ENCODE measurements at places on chromosomes 13 and 19.

DNA sequence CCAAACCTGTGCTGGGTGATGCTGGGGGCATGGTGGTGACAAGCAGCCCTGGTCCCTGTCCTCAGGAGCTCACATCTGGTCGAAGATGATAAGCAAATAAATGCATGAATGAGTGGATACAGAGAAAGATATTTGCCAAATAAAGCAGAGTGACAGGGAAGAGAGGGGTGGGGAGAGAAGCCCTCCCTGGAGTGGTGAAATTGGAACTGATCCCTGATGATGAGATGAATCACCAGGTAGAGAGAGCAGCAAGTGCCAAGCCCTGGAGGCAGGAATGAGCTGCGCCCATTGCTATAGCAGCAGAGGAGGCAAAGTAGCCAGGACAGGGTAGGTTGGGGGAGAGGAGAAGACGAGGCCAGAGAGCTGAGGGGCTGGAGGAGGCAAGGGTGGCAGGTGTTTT lies 13.7 kb downstream of the FXYD5 start:
- DNase-seq = no peak

DNA sequence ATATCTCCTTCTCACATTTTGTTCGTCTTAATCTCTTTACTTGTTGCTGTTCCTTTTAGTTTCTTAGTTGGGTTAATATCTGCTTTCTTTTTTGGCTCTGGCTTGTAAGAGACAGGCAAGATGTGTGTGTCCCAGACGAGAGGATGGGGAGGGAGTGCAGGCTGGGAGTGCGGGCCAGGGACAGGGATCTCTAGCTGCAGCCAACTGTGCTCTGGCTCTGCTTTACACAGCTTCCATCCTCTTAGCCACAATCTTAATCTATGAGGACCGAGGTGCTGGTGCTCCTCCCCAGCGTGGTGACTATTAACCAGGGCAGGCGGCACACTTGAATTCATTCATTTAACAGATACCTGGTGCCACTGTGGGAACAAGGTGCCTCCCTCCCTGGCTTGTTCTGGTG lies 70.9 kb upstream of the WASF3 start:
- no peak for DNase-seq

DNA sequence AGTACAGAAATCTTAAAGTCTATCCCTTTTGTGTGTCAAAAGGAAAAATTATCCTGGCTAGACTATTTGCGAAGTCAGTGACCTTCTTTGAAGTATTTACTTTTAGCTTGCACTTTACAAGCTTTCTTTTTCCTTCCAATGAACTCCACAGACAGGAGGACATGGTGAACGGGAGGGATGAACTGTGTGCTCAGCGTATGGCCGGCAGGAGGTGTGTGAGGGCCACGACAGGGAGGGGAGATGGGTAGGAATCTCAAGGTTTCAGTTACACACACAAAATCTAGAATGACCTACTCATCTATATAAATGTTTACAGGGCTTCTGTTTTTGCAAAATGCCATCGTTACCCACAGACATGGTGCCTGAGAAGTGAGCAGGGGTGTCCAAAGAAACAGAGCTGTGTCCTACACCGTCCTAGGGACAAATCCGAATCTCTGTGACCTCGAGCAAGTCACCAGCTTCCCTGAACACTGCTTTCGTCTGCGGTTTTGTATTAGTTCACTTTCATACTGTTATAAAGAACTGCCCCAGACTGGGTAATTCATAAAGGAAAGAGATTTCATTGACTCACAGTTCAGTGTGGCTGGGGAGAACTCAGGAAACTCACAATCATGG lies 537.2 kb downstream of the LIG4 start:
- DNase-seq = no peak

- no peak for DNase-seq
Measured at GRCh38 chr13:89930861-89931260, 1416.6 kb upstream of the MIR17HG start.
